ENCODE measurements at places on chromosomes 12 and 14.

DNA sequence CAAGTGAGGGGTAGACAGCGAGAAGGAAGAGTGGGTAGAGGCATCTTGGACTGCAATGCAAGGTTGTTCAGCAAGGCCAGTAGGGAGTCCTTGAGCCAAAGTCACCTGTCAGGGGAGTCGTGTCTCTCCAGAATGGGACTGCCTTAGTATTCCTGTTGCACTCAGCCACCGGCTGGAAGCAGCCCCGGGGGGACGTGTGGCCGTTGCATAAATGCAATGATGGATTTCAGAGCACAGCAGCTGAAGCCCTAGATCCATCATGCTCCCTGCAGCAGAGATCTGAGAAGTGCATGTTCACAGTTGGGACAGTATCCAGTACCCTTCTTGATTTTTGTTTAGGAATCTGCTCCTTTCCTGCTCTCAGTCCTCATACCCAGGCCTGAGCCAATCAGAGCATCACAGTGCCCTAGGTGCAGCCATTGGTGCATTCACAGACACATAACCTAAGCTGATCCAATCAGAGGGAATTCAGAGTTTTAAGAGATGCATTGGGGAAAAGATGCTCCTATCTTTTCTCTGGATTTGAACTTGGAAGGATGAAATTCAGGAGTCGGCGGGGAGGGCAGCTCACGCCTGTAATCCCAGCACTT is 62.9 kb downstream of the HSPB8 start:
- no peak for DNase-seq

GRCh38 chr14:101851736-101852405 is 90.4 kb downstream of the PPP2R5C start:
- DNase-seq, result no peak

DNA sequence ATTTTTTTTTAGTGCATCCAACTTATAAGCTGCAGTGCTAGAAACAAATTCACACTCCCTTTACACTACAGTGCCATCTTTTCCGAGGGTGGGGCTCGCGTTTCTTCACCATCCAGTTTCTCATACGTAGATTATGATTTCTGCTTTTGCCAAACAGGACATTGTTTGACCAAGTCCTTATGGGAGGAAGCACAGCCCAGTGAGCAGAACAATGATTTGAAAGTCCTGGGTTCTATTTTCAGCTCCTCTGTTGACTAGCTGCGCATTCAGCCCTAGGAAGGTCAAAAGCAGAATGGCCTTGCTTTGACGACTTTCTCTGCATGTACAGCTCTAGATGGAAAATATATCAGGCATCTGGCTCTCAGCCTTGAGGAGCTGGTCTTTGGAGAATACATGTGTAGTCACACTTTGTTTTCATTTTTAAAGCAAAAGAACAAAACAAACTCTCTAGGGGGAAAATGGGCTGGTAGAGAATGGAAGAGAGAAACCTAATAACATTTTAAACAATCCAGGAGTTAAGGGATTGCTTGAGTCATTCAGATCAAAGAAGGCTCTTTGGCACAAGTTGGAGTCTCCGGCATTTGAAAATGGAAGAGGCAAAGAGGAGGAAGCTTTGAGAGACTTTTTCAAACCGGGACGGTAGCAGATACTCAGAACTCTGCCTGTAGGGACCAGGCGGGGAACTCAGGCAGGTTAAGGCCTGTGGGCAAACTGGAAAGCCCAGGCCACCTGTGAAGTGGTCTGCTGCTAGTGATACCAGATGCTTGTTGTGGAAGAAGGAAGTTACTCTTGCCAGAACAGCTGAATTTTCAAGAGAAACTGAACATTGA is 257.3 kb upstream of the PLEKHG7 start:
- no peak for DNase-seq

DNA sequence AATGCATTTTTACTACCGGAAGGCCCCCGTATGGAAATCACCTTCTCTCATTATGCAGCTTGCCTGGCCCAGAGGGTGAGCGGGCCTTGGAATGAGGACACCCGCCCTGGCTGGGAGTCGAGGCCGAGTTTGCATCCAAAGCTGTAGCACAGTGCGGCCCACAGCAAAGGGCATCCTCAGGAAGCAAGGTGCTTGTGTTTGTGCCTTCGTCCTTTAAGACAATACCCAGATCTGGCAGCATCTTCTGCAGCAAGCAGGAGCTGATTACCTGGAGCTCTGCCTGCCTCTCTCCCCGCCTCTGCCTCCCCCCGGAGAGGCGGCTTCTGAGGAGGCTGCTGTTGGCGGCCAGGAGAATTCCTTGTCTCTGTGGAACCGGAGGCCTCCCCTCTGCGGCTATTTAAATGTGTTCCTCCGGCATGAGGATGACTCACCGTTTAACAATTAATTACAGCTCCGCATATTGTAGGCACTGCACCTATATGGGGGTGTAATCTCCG is 145.3 kb downstream of the CACNA1C start:
- DNase-seq, result no peak

GRCh38 chr14:68076451-68076850 is 256.9 kb downstream of the RAD51B start:
- no peak for DNase-seq

GRCh38 chr14:32657081-32657480 is 281.6 kb upstream of the NPAS3 start:
- DNase-seq, result no peak

GRCh38 chr12:75888874-75889613 is 142.5 kb downstream of the PHLDA1 start:
- DNase-seq, result no peak

- DNase-seq, result no peak
These were observed 9.4 kb downstream of the MYBPC1 start for GRCh38 chr12:101604132-101604531.

GRCh38 chr12:90940872-90941499 is 14.0 kb downstream of the CCER1 start:
- DNase-seq, result peak; percentile 45

- no peak for DNase-seq
These were observed 154.4 kb upstream of the GARIN6 start for GRCh38 chr12:99493197-99493596.

DNA sequence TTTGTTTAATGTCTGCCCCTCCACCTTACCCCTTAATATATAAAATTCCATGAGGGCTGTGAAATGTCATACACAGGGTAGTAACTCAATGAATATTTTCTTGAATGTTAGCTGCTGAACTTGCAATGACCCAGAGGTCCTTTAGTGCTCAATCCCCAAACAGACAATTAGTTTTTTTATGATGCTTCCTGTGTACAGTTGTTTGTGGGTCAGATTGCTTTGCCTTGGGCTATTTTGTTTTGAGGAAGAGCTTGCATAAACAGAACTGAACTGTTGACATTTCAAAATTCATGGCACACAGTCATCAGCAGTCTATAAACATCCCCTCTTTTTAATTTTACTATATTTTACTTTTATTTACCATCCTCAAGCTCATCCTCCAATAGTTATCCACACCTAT is 820.5 kb upstream of the SEL1L start:
- no peak for DNase-seq

DNA sequence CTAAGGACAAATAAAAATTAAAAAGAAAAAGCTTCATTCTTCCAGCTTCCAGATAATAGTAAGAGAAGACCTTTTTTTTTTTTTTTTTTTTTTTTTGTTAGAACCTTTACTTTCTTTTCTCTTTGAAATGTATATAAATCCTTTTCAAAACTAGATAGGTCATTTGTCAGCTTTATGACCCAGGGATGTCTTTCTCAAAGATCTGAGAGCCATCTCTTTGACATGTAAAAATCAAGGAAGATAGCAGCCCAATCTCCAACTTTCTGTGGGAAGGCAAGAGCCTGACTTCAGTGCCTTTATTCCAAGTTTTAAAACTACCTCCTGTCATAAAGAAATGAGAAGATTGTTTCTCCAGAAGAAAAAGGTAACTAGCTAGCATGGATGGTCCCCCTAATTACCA is 203.3 kb upstream of the LRFN5 start:
- no peak for DNase-seq

DNA sequence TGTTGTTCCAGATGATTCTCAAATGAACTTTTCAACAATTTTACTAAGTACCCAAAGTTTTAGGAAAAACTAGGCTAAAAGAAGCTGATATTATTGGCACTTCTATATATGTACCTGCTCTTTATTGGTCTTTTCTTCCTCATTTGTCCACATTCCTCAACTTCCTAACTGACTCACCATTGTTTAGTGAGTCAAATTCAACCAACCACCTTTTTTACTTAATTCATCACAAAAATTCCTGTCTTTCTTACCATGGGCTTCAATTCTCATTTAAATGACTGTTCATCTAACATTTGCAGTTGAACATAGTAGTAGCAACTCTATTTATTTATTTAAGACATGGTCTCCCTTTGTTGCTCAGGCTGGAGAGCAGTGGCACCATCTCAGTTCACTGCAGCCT is 47.6 kb upstream of the SLC2A13 start:
- DNase-seq, result no peak

DNA sequence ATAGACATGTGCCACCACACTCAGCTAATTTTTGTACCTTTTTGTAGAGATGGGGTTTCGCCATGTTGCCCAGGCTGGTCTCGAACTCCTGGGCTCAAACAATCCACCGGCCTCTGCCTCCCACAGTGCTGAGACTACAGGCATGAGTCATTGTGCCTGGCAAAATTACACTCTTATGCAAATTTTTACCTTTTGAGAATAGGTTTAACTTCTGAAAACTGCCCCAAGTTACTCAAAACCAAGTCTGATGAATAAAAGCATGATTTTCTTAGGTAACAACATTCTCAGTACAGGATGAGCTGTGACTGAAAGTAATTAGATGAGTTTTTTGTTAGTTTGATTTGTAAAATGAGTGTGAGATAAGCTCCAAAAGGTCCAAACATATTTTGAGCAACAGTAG is 166.0 kb downstream of the RPS29 start:
- DNase-seq, result no peak

DNA sequence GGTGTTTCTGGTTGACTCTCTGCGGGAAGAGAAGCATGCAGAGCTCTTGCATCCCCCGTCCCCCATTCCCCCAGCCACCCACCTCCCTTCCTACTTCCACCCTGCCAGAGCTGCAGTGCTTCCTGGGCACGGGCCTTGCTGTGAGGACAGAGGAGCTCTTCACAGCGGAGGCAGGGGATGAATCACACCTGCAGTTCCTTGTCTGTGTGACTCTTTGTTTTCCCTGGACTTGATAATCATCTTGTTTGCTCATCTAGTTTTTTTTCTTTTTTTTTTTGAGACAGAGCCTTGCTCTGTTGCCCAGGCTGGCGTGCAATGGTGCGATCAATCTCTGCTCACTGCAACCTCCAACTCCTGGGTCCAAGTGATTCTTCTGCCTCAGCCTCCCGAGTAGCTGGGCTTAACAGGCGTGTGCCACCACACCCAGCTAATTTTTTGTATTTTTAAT is 27.8 kb downstream of the ANKRD9 start:
- DNase-seq, result no peak

DNA sequence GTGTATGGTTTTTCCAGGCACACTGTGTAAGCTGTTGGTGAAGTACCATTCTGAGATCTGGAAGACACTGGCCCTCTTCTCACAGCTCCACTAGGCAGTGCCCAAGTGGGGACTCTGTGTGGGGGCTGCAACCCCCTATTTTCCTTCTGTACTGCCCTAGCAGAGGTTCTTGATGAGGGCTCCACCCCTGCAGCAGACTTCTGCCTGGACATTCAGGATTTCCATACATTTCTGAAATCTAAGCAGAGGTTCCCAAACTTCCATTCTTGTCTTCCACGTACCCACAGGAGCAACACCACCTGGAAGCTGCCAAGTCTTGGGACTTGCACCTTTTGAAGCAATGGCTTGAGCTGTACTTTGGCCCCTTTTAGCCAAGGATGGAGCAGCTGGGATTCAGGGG is 85.2 kb upstream of the PRMT8 start:
- no peak for DNase-seq

DNA sequence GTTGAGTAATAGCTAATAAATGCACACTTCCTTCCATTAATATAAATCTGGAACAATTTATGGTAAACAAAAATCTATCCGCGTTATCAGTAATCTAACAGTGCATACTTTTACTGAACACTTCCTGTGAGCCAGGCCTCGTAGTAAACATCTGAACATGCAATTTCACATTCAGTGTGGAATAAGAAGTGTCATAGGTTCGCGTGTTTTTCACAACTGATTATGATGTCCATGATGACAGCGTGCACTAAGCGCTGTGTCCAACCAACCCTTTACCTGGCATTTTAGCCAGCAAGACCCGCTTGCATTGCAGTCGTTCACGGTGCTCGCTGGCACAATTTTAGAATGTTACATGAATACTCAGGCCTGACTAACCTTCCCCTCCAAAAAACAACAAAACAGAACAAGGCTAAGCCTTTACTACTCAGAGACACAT is 2.1 kb downstream of the PNMA1 start:
- DNase-seq, result no peak

DNA sequence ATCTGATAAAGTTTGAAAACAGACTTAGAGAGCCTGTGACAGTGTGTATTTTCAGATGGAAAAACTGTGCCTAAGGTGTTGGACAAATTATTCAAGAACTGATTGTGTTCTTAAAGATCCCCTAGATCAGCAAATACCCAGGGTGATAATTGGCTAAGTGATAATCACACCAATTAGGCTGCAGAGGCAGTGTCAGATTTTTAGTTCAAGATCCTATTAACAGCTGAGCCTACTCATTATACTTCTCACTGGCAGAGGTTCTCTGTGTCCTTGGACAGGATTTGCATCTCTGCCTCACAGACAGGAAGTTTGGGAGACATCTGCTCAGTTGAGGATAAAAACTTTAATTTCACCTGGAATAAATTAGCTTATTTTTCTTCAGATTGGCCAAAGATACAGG is 4.3 kb upstream of the FGD4 start:
- peak; percentile 66 for DNase-seq

- DNase-seq, result no peak
These were observed 217.4 kb upstream of the RTL1 start for GRCh38 chr14:101120641-101121507.

DNA sequence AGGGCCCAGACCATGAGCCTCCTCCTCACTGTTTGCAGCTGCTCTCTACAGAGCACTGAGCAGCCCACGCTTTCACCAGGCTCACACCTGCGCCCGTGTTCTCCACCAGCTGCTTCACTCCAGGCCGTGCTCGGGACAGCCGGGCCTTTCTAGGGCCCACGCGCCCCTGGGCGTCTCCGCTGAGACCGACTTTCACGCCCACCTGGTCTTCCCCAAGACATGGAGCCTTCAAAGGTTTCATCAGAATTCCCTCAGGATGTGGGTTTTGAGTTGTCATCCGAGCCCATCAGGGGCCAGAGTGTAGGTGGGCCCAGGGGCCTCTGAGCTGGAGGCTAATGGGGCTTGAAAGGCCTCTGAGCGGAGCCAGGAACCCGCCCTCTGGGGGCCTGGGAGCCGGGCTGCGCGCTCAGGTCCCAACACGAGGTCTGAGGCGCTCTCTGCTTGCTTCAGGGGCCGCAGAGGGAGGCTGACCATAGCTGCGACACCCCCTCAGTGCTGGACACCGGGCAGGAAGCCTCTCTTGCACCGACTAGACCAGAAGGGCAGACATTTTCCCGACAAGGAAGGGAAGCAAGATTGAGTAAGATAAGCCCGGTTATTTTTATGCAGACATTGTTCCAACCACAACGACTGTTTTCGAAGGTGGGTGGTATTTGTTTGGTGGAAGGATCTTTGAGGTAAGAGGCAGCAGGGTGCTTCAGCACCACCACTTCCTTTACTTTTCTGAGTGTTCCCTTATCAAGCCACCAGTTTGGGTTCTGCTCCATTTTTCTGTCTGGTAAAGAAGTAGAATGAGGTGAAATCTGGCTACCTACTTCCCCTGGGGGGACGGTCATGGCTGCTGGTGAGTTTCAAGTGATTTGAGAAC is 125.0 kb upstream of the FUT8 start:
- no peak for DNase-seq

All from NCI-H524 treated with DMSO at 0.1 percent for 48 hours (cell line).